ENCODE measurements at places on chromosomes 3 and 15. TPM values are rescaled to one million over a fixed set of nuclear protein-coding genes. Genes with fewer than 3 reads are reported as not detected.

LEKR1 gene
- not detected for total RNA-seq

CHD2 gene
- 28.8 TPM for total RNA-seq

GASK1A gene
- total RNA-seq = not detected

GOLGA6A gene
- total RNA-seq = not detected

TRIM59 gene
- 28.0 TPM for total RNA-seq

CDHR4 gene
- not detected for total RNA-seq

SCAMP2 gene
- 77.7 TPM for total RNA-seq

DNASE1L3 gene
- total RNA-seq = 1.3 TPM

SAXO2 gene
- 2.7 TPM for total RNA-seq

TM4SF4 gene
- not detected for total RNA-seq

GOLGA8M gene
- total RNA-seq = 0.20 TPM

LRRIQ4 gene
- not detected for total RNA-seq

SLC9C1 gene
- not detected for total RNA-seq

GOLGA8G gene
- not detected for total RNA-seq

MEX3B gene
- 3.0 TPM for total RNA-seq

Data from mammary microvascular endothelial cell (primary cell).